ENCODE measurements at places on chromosomes 5 and 9. TPM values are rescaled to one million over a fixed set of nuclear protein-coding genes. Genes with fewer than 3 reads are reported as not detected.

DNA sequence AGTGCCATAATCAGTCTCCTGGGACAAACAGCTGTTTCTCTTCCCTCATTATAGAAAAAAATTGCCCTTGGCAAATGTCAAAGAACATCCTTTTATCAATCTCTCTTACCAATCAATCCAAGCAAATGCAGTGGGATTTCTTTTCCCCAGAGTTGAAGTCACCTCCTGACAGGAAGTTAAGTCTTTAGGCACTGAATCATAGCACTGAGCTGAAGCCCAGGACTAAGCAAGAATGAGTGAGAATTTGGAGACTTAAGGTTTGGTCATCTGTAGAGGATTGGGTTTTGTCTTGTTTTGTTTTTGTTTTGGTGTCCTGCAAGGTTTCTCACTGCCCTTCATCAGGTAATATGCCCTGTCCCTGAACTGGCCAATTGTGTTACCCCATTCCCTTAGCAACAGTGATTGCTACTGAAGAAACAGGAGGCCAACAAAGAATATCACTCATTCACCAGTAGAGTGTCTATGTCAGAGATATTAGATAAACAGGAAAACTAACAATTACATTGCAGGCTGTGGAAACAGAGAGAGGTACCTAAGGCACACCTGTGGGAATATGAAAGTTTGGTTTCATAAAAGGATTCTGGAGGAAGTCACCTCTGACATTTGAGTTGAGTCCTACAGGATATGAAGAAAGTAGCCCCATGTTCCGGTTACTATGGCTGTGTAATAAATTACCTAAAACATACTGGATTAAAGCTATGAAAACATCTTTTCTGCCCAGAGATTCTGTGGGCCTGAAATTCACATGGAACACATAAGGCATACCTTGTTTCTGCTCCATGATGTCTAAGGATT is 4.5 kb upstream of the FXN start:
- no peak overlapping the region for H3K27ac ChIP-seq
- H3K27me3 ChIP-seq: no peaks in the 10 kb centered on the region
- peaks cover 18% of the 10 kb centered on the region for H3K36me3 ChIP-seq
- H3K4me1 ChIP-seq: peaks cover 61% of the 10 kb centered on the region

- H3K27ac ChIP-seq: no peak overlapping the region
- no peak for DNase-seq
- H3K36me3 ChIP-seq: no peaks in the 10 kb centered on the region
- H3K4me1 ChIP-seq: peaks cover 31% of the 10 kb centered on the region
- H3K4me3 ChIP-seq: no peak overlapping the region
Observed at GRCh38 chr9:36045610-36046009, 8.9 kb downstream of the RECK start.

- H3K36me3 ChIP-seq: no peaks in the 10 kb centered on the region
- no peaks in the 10 kb centered on the region for H3K4me1 ChIP-seq
- peaks cover 2% of the 10 kb centered on the region for H3K27me3 ChIP-seq
- no peak for DNase-seq
- no peak overlapping the region for H3K27ac ChIP-seq
- H3K4me3 ChIP-seq: no peak overlapping the region
Observed at GRCh38 chr5:171427318-171428167, 8.1 kb downstream of the FGF18 start.

GRCh38 chr5:99032234-99033013 is 103.6 kb upstream of the CHD1 start:
- H3K27ac ChIP-seq: peak overlapping the region; percentile 97
- H3K36me3 ChIP-seq: peaks cover 23% of the 10 kb centered on the region
- DNase-seq: peak; percentile 24
- peak overlapping the region; percentile 75 for H3K4me3 ChIP-seq

- H3K27me3 ChIP-seq: no peaks in the 10 kb centered on the region
- peaks cover 25% of the 10 kb centered on the region for H3K4me1 ChIP-seq
- H3K27ac ChIP-seq: peak overlapping the region; percentile 36
- peaks cover 12% of the 10 kb centered on the region for H3K36me3 ChIP-seq
- DNase-seq: no peak
- H3K4me3 ChIP-seq: no peak overlapping the region
Observed at GRCh38 chr9:92728831-92729734, 35.5 kb downstream of the BICD2 start.

DNA sequence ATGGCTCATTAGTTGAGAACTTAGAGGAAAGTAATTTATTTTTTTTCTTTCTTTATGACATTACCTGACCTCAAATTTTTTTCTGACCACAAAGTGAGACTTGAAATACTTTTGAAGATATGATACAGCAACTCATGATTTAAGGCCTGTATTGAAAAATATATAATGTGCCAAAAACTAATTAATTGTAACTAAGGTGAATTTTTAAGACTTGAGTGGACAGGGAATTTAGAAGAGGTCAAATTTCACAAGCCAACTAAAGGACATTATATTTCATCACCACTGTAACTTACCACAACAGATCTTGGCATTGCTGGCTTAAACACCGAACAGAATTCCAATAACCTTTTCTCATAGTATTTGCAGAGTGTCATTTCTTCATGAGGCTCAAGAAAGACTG is 1.8 kb downstream of the CCNH start:
- peak overlapping the region; percentile 74 for H3K27ac ChIP-seq

DNA sequence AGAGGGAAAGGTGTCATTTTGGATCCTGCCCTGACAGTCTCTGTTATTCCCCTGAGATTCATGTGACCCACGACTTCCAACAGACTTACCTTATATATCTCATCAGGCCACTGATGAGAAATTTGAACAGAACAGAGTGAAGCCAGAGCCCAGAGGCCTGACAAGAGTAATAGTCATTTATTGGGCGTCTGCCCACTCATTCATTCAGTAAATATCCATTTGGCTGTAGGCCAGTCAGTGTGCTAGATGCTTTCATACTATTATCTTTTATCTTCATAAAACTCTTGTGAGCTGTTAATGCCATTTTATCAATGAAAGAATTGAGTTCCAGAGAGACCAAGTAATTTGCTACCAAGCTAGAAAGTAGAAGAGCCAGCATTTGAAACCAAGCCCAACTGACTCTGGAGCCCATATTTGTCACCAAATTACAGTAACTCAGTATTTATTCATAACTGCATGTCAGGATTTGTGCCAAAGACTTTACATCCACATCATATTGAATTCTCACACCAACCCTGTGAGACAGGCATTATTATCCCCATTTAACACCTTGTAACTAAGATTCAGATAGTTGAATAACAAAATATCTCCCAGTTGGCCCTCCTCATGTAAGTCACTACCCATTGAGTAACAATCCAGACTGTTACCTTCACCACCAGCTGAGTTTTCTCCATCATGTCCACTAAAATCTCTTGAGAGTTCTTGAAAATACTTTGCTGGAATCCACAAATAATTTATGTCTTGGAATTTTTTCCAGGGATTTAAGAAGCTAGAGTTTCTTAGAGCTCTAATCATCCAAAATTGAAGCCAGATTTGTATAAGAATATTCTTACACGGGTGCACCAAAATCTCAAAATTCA is 2.5 kb downstream of the PTPDC1 start:
- no peaks in the 10 kb centered on the region for H3K27me3 ChIP-seq
- peaks cover 2% of the 10 kb centered on the region for H3K4me1 ChIP-seq
- H3K36me3 ChIP-seq: peaks cover 4% of the 10 kb centered on the region
- H3K27ac ChIP-seq: no peak overlapping the region
- DNase-seq: no peak

GRCh38 chr5:107385708-107386107 is 285.0 kb downstream of the EFNA5 start:
- DNase-seq: no peak
- H3K4me3 ChIP-seq: no peak overlapping the region
- no peaks in the 10 kb centered on the region for H3K36me3 ChIP-seq
- peaks cover 27% of the 10 kb centered on the region for H3K4me1 ChIP-seq

GRCh38 chr9:128771094-128771721 is 519 bp downstream of the ZER1 start:
- H3K4me3 ChIP-seq: peak overlapping the region; percentile 88
- peaks cover 5% of the 10 kb centered on the region for H3K36me3 ChIP-seq
- peak overlapping the region; percentile 99 for H3K27ac ChIP-seq
- peaks cover 21% of the 10 kb centered on the region for H3K4me1 ChIP-seq

DNA sequence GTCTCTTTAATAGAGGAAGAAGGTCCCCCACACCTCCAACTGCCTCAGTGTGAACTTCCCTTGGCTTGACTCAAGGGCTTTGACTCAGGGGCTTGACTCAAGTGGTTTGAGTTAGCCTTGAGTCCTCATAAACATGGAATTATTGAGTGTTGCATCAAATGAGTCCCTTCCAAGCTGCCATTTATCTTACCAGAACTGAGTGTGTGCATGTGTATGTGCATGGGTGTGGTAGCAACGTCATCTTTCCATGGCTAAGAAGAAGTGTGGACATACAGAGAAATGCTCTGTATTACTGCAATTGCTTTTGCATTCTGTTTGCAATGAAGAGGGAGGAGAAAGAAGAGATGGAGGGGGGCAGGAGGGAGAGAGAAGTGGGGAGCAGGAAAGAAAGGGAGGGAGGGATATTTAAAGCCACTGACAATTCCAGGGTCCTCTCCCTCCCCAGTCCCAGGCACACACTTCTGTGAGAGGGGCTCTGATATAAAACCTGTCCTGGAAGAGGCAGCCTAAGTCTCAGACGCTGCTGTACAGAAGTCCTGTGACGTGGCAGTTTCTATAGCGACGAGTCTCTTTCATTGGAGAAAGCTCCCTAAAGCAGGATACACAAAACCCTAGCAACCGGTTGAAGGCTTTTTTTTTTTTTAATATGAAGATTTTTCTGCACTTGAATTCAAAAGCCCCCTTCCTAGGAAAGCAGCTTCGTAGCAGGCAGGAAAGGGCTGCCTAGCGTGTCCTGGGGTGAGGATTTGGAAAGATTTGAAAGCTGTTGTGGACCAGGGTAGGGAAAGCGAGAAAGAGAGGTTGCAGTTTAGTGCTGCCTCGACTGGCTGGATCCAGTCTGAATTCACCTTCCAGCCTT is 93.3 kb upstream of the MAP1B start:
- peaks cover 12% of the 10 kb centered on the region for H3K27me3 ChIP-seq
- no peaks in the 10 kb centered on the region for H3K36me3 ChIP-seq
- H3K4me3 ChIP-seq: no peak overlapping the region

DNA sequence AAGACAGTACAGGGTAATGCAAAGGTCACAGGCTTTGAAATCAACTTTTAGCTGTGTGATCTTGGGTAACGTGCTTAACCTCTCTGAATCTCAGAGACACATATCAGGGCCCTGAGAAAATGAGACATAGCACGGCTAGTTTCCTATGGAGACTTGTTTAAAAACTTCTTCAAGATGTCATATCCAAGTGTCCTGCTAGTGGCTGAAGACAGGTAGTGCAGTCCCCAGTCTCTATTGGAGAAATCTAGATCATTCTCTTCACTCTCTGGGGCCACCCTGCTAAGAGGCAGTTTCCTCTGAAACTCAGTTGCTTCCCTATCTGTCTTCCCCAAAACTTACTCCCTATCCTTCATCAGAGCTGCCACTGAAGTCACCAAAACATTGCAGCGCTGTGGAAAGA is 30.3 kb upstream of the GRXCR2 start:
- no peaks in the 10 kb centered on the region for H3K36me3 ChIP-seq
- no peak overlapping the region for H3K4me3 ChIP-seq
- H3K27ac ChIP-seq: no peak overlapping the region
- DNase-seq: no peak
- peaks cover 20% of the 10 kb centered on the region for H3K27me3 ChIP-seq

GRCh38 chr5:52523701-52524100 is 264.0 kb upstream of the ITGA1 start:
- H3K4me3 ChIP-seq: no peak overlapping the region
- no peak overlapping the region for H3K27ac ChIP-seq
- no peaks in the 10 kb centered on the region for H3K36me3 ChIP-seq
- no peaks in the 10 kb centered on the region for H3K27me3 ChIP-seq

DNA sequence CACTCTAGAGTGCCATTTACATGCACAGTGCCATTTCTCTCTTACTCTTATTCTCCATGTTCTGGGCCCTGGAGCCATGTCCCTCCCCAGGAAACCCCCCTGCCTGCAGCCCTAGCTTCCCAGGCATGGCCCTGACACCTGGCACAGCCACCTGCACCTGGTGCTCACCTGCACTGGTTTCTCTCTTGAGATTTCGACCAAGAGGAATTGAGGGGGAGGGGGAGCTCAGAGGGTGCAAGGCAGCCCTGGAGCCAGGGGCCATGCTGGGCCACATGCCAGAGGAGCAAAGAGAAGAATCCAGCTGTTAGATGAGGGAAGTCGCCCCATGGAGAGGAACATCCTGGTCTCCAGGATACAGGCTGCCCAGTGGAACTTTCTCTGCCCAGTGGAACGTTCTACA is 65.0 kb upstream of the RAPGEF1 start:
- DNase-seq: no peak
- H3K4me1 ChIP-seq: no peaks in the 10 kb centered on the region

GRCh38 chr5:10366310-10367272 is 13.1 kb downstream of the MARCHF6 start:
- H3K27me3 ChIP-seq: no peaks in the 10 kb centered on the region
- DNase-seq: no peak
- H3K27ac ChIP-seq: no peak overlapping the region
- H3K4me1 ChIP-seq: peaks cover 20% of the 10 kb centered on the region
- H3K4me3 ChIP-seq: no peak overlapping the region
- peaks cover 23% of the 10 kb centered on the region for H3K36me3 ChIP-seq

DNA sequence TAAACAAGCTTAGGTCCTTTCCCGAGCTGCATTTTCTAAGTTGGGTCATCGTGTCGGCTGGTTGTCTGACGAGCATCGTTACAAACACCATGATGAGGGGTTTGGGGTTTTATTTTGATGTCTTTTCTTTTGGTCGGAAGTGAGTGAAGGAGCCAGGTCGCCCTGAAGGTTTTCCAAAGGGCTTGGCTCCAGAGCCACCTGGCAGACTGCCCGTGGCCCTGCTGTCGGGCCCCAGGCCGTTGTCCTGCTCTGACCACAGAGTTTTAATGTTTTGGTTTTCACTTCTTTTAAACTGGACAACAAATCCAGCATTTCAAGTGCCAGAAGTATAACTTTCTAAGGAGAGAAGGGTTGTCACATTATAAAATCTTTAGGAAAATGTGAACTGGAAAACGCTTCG is 42.3 kb downstream of the TENT4A start:
- no peak overlapping the region for H3K27ac ChIP-seq
- no peaks in the 10 kb centered on the region for H3K27me3 ChIP-seq
- no peak for DNase-seq
- H3K4me3 ChIP-seq: no peak overlapping the region
- H3K36me3 ChIP-seq: peaks cover 46% of the 10 kb centered on the region
- H3K4me1 ChIP-seq: no peaks in the 10 kb centered on the region

GRCh38 chr5:109922381-109922995 is 232.8 kb downstream of the MAN2A1 start:
- peak overlapping the region; percentile 91 for H3K27ac ChIP-seq
- peak overlapping the region; percentile 30 for H3K4me3 ChIP-seq
- no peaks in the 10 kb centered on the region for H3K27me3 ChIP-seq
- DNase-seq: peak; percentile 25
- peaks cover 31% of the 10 kb centered on the region for H3K4me1 ChIP-seq

GRCh38 chr5:56316299-56316994 is 83.3 kb upstream of the ANKRD55 start:
- H3K27me3 ChIP-seq: no peaks in the 10 kb centered on the region
- H3K4me1 ChIP-seq: peaks cover 21% of the 10 kb centered on the region
- DNase-seq: no peak

- H3K27ac ChIP-seq: no peak overlapping the region
- peaks cover 8% of the 10 kb centered on the region for H3K27me3 ChIP-seq
- no peak for DNase-seq
- no peak overlapping the region for H3K4me3 ChIP-seq
- H3K4me1 ChIP-seq: peaks cover 5% of the 10 kb centered on the region
- no peaks in the 10 kb centered on the region for H3K36me3 ChIP-seq
Observed at GRCh38 chr9:72394066-72394465, 29.1 kb upstream of the ZFAND5 start.

The BRINP1 gene
- not detected for total RNA-seq

The SEMA6A gene
- total RNA-seq: not detected

The SH3RF2 gene
- total RNA-seq: 0.40 TPM

The IRX1 gene
- not detected for total RNA-seq

The OBP2B gene
- not detected for total RNA-seq

The VPS13A gene
- total RNA-seq: 46.7 TPM

The MAP1B gene
- total RNA-seq: 0.06 TPM
